Mesenteric fat pad (tissue), 1 donor: ENCODE measurements at places on chromosomes 16 and 17.

- no peak for DNase-seq
These were observed 31.5 kb downstream of the AXIN2 start for GRCh38 chr17:65529761-65530522.

DNA sequence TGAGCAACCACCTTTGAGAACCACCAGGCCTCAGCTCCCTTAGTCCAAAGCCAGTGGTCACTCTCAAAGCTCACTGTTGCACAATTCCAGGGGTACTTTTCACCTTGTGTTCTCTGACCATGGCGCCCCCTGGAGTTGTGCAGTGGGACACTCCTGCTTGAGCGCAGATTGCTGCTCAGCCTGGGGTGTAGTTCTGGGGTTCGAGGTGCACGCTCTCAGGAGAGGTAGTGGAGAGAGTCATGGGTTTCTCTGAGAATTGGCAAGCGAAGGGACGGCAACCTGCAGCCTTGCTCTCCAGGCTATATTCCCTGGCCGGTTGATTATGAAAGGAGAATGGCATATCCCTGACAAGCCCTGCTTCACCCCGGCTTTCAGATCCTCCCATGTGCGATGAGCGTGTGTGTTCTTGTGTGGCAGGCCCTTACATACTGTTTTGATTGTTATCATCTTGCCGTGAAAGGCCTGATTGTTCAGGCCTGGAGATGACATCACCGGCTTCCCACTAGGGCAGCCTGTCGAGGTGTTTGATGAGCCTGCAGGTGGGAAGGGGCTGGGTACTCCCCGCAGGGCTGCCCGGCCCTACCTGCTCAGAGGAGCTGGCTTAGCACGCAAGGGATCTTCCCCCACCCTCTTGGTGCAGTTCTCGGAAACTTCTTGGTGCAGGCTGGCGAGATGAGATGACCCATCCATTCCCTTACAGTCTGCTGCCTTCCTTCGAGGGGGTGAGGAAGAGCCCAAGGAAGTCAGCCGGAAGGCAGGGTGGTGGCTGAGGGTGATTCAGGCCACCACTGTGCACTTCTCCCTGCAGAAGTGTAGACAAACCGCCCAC, 431.2 kb downstream of the SLC39A11 start:
- DNase-seq: no peak

GRCh38 chr16:154217-155030, 2.0 kb downstream of the HBZ start:
- DNase-seq: no peak

GRCh38 chr16:27579087-27579980, 29.4 kb downstream of the KATNIP start:
- no peak for DNase-seq

GRCh38 chr16:70529051-70529777, 5.6 kb downstream of the SF3B3 start:
- DNase-seq: no peak

DNA sequence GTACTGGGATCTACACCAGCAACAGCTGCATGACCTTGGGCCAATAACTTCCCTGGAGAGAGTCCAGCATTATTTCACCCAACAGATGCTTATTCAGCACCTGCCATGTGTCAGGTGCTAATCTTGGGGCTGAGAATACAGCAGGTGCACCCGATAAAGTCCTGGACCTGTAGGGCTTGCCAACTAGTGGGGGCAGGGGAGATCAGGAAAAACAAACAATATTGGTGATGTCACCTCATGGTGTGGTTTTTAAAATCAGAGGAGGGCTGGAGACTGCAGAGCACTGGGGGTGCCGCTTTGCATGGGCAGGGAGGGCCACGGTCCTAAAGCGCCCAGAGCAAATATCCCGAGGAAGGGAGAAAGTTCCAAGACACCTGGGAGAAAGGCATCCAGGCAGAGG, 218.8 kb downstream of the C16orf95 start:
- DNase-seq: no peak

DNA sequence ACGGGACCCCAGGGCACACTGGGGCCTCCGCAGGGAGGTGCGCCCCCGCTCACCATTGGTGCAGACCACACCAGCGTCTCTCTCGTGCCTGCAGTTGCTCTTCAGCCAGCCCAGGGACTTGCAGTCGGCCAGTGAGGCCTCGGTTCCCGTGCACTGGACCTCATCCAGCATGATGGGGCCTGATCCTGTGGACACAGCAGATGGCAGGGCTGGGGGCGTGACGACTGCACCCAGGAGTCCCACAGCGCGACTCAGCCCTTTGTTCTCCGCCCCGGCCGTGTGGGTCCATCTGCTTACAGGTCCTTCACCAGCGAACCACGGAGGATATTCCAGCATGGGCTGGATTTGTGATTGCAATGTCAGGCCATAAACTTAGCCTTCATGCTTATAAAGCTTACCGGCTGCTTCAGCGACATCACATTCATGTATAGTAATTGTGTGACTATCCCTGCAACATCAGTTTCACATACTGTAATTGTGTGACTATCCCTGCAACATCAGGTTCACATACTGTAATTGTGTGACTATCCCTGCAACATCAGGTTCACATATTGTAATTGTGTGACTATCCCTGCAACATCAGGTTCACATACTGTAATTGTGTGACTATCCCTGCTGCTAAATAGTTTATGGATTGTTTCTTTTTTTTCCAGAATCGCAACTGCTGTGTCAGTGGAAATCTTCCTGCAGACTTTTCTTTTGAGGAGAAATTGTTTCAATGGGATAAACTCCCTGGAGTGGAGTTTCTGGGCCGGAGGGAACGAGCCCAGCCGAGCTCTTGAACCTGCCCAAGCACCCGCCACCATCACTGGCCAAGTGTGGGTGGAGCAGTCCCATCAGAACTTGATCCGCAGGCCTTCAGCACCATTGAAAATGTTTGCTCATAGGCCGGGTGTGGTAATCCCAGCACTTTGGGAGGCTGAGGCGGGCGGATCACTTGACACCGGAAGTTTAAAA, 4.8 kb downstream of the LGALS3BP start:
- no peak for DNase-seq

- DNase-seq: no peak
These were observed 43.1 kb upstream of the SEC14L1 start for GRCh38 chr17:77097631-77098180.

DNA sequence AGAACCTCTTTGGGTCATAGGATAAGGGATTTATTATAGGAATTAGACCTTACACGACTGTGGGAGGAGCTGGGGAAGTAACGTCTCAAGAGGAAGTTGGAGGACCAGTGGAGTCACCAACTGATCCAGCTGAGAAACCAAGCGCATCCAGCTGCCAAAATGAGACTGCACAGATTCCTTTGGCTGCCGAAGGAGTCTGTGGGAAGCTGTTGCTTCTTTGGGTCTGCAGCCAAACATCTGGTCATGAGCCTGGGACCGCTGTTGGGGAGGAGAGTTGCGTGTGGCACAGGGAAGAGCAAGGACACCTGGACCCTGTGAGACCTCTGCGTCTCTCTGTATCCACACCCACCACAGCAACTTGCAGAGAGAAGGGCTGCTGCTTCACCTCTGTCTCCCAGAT, 2.4 kb upstream of the NACA2 start:
- no peak for DNase-seq

- no peak for DNase-seq
These were observed 41.8 kb downstream of the IL4R start for GRCh38 chr16:27355610-27356009.

DNA sequence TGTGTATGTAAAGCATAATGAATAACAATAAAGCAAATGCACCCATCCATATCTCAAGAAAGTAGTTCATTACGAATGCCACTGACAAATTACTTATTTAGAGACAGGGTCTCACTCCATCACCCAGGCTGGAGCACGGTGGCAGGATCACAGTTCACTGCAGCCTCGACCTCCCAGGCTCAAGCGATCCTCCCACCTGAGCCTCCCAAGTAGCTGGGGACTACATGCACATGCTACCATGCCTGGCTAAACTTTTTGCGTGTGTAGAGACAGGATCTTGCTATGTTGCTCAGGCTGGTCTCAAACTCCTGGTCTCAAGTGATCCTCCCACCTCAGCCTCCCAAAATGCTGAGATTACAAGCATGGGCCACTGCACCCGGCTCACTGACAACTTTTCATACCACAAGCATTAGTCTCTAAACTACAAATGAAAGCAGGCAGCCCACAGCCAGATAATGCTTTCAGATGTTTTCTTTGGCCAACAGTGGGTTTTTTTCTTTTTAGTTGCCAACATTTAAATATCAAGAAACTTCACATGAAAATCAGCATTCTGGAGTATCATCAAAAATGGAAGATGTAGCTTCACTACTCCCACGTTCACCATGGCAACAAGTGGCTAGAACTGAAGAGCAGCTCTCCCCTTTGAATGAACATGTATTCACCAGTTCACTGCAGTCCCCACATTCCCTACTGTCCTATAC, 7.7 kb downstream of the ARHGAP17 start:
- no peak for DNase-seq

- no peak for DNase-seq
These were observed 75.9 kb upstream of the TNRC6C start for GRCh38 chr17:77882481-77883212.

- no peak for DNase-seq
These were observed 8.3 kb upstream of the CDH3 start for GRCh38 chr16:68636818-68637217.

GRCh38 chr16:68951991-68952877, 108.9 kb downstream of the TANGO6 start:
- no peak for DNase-seq

GRCh38 chr17:73630965-73631595, 13.2 kb downstream of the SDK2 start:
- DNase-seq: no peak

DNA sequence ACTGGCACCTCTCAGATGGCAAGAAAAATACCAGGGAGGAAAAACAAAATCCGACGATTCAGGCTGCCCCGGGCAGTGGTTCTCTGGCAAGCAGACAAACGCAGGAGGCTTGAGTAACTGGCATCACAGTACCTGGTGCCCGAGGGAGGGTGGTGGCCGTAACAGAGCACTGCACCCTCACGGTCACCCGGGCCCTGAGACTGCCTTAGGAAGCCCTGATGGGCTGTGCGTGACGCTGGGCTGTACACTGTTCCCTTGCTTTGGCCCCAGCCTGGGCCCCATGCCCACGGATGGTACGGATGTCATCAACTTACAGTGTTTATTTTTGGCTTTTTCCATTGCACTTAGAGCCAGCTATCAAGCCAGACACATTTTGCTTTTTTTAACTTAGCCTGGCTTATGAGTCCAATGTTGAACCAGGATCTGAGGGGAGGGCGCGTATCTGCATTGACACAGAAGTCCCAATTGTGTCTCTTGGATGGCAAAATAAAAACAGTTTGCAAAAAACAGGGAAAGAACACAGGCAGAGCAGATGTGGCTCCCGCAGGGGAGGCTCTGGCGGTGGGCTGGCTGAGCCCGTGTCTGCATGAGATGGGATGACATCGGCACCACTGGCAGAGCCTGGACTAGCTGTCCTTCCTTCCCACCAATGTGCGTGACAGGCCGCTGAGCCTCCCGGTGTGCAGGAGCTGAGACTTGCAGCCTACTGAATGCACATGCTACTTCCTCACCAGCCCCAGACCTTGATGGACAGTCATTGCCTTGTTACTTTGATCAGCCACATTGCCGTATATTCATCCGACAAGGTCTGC, 287.7 kb downstream of the FOXL1 start:
- no peak for DNase-seq

- no peak for DNase-seq
These were observed 206.3 kb upstream of the TOM1L1 start for GRCh38 chr17:54694287-54694887.

DNA sequence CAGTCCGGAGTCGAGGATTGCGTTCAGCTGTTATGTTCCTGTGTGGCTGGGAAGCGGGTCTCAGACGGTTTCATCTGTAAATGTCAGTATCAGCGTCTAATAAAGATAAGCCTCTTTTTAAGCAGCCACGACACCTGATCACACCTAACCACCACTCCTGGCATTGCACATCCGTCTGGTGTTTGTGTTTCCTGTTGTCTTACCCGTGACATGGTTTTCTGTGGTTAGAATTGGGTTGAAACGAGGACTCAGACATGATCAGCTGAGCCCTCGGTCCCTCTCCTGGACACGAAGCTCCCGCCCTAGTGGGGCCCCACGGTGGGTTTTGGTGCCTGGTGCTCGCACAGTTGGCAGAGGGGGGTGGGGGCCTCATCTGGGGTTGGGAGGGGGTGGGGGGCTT, 18.3 kb downstream of the CPNE7 start:
- DNase-seq: no peak

DNA sequence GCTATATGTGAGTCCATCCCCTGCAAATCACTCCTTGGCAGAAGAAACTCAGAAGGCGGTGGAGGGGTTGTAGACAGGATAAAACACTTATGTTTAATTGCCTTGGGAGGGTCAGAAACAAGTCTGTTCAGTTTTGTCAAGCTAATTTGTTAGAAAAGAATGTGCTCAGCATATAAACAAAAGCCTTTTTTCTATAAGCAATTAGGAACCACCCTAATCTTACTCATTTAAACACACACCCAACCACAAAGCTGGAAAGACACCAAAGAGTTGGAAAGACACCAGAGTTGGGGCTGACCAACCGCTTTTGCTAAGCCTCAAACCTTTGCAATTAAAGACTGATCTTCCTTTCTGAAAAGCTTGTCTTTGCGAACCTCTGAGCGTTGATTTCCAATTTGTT, 439.2 kb upstream of the ERCC4 start:
- DNase-seq: no peak

DNA sequence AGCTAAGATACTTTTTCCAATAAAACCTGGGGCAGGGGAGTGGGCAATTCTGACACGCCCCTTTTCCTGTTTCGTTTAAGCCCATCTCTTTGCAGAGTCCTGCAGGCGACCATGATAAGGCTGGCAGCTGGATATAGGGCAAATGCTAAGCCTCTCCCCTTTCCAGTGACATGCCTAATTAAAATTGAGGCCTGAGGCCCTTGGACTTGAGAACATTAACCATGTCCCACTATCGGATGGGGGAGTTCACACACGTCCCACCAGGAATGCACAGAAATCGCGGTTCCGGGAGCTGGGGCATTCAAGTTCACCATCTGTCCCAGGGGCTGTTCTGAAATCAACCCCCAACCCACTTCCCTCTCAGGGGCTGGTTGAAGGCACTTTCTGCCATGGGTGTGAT, 109.2 kb upstream of the FOXF1 start:
- peak; percentile 43 for DNase-seq

DNA sequence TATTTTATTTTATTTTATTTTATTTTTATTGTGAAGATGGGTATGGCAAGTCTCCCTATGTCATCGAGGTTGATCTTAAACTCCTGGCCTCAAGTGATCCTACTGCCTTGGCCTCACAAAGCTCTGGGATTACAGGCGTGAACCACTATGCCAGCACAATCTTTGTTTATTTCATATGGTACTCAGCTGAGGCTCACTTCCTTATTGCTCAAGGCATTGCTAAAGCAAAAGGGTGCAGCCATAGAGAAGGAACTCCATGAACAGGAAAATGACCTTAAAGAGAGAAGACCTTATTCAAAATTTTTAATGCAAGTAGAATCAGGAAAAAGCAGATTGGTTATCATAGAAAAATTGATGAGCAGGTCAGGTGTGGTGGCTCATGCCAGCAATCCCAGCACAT, 110.6 kb upstream of the RBBP6 start:
- DNase-seq: no peak

DNA sequence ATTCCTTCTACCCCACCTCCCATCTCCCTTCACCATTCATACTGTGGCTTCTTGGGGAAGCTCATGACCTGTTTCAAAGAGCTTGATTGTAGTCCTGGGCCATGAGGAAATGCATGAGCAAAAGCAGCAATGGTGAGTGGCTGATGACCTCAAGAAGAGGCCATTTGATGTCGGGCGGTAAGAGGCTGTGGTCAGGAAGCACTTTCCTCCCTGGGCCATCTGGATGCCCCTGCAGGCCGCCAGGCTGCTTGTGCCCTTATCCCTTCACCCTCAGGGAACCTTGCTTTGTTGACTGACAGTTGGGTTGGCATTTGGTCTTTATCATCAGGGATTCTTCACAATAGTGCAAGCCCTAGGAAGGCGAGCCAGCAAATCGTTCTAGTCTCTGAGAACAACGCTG, 78.3 kb upstream of the TBX2 start:
- no peak for DNase-seq
